ENCODE measurements at places on chromosomes 11 and 22.

GRCh38 chr22:29820961-29821290, 17.1 kb downstream of the ASCC2 start:
- no peak for DNase-seq

DNA sequence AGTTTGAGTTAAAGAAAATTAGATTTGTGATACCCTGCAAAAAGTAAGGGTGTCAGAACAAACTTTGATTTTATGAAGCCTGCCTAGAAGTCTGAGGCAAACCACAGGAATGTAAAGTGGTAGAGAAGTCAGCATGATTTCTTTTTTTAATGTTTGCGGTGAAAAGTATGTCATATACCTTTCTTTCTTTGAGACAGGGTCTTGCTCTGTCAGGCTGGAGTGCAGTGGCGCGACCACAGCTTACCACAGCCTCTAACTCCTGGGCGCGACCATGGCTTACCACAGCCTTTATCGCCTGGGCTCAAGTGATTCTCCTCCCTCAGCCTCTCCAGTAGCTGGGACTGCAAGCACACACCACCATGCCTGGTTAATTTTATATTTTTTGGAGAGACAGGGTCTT, 4.7 kb downstream of the API5 start:
- no peak for DNase-seq

GRCh38 chr22:49046546-49047361, 780.9 kb downstream of the BRD1 start:
- DNase-seq = peak; percentile 31

GRCh38 chr11:23765682-23766252, 731.1 kb upstream of the LUZP2 start:
- no peak for DNase-seq

GRCh38 chr22:31100762-31101525, 6.4 kb downstream of the SELENOM start:
- no peak for DNase-seq

DNA sequence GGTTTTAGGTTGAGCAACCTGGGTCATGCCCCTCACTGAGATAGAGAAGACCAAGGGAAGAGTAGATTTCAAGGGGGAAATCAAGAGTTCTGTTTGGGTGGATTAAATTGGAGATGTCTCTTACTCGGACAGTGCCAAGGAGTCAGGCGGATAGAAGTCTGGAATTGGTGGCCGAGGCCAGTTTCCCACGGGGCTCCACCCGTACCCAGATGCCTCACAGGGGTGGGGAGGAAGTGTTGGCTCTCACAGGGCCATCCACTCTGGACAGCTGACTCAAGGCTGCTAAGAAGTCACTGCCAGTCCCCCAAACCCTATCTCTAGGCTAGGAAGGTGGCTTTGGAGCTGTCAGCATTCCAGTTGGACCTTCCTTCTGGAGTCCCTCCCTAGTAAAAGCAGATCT, 79.1 kb upstream of the TIMP3 start:
- DNase-seq = no peak

- DNase-seq = no peak
Observed at GRCh38 chr11:9276571-9276970, 11.4 kb upstream of the DENND5A start.

- DNase-seq = no peak
Observed at GRCh38 chr11:11769782-11770181, 72.0 kb upstream of the USP47 start.

GRCh38 chr11:63683133-63683991, 2.1 kb downstream of the RTN3 start:
- peak; percentile 35 for DNase-seq

- DNase-seq = peak; percentile 52
Observed at GRCh38 chr11:73493956-73494598, 103.8 kb downstream of the FAM168A start.

DNA sequence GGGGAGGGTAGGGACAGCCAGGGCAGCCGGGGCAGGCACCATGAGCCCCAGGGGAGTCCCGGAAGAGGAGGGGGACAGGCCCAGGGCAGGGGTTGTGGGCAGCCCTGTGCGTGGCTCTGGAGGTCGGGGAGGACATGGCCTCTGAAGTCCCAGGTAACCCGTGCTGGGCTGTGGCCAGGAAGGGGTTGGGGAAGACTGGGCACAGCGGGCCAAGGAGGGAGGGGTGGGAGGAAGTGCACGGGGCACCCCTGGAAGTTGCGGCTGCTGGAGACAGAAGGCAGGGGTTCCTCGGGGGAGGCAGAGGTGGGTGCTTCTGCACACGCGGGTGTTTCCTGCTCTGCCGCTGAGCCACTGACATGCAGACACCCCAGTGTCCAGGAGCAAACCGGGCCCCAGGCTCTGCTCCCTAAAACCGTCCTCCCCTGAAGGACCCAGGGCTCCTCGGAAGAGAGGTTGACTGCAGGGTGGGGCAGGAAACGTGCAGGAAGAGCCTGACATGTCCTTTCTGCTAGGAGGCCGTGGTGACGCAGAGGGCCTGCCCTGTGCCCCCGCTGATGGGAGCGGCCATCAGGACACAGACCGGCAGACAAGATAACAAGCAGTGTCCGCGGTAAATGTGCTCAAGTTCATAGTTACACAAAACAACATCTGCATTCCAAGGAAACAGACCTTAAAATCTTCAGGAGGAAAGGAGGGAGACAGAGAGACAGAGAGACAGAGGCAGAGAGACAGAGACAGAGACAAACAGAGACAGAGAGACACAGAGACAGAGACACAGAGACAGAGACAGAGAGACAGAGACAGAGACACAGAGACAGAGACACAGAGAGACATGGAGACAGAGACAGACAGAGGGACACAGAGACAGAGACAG, 5.7 kb downstream of the TNNI2 start:
- no peak for DNase-seq

- DNase-seq = no peak
Observed at GRCh38 chr22:29014773-29015172, 46.9 kb downstream of the C22orf31 start.

GRCh38 chr11:6012035-6012668, 5.4 kb upstream of the OR56A4 start:
- DNase-seq = no peak

- DNase-seq = no peak
Observed at GRCh38 chr11:6554828-6555706, 48.3 kb downstream of the RRP8 start.

- DNase-seq = no peak
Observed at GRCh38 chr11:116515664-116516184, 257.1 kb downstream of the BUD13 start.

GRCh38 chr11:116217006-116217405, 555.8 kb downstream of the BUD13 start:
- DNase-seq = peak; percentile 58

Measured in midbrain (tissue), 1 donor.